ENCODE measurements at places on chromosomes 1 and 21.

- DNase-seq: no peak
Measured at GRCh38 chr1:15261155-15262002, 14.4 kb downstream of the FHAD1 start.

- DNase-seq: no peak
Measured at GRCh38 chr1:37866491-37866890, 7.1 kb upstream of the MTF1 start.

DNA sequence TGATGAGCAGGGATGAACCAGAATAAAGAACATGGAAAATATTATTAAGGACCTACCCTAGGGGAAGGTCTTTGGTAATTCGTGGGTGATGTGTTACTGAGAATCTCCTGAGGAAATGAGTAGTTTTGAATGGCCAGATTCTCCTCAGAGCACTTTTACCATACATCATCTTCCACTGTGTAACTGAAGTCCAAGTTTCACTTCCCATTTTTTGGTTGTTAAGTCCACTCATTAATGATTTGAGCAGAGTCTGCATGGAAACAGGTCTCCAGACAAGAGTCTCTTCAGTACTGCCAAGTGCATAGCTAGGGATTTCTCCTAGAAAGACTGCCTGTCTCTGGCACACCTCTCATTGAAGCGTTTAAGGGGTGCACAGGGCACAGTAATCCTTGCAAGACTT, 48.7 kb upstream of the PCP4 start:
- no peak for DNase-seq

DNA sequence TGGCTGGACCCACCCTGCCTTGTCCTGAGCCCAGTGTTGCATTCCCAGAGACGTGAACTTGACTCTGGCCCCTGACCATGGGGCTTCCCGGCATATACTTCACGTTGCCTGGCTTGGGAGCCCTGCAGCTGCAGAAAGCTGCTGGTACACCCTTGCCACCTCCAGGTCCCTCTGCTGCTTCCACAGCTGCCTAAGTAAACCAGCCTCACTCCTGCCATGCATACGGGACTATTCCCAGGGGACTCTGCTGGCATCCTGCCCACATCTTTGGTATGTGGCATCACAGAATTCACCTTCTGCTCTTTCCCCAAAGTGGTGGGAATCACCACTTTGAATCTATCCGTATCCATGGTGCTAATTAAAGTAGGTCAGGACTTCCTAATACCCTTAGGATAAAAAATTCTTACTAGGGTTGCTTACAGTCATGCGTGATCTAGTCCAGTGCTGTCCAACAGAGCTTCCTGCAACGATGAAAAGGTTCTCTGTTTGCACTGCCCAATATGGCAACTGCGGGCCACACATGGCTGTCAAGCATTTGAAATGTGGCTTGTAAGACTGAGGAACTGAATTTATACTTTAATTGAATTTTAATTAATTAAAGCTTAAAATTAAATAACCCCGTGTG, 203.0 kb downstream of the GRIK3 start:
- DNase-seq: no peak

GRCh38 chr1:4932311-4933030, 278.1 kb downstream of the AJAP1 start:
- no peak for DNase-seq

DNA sequence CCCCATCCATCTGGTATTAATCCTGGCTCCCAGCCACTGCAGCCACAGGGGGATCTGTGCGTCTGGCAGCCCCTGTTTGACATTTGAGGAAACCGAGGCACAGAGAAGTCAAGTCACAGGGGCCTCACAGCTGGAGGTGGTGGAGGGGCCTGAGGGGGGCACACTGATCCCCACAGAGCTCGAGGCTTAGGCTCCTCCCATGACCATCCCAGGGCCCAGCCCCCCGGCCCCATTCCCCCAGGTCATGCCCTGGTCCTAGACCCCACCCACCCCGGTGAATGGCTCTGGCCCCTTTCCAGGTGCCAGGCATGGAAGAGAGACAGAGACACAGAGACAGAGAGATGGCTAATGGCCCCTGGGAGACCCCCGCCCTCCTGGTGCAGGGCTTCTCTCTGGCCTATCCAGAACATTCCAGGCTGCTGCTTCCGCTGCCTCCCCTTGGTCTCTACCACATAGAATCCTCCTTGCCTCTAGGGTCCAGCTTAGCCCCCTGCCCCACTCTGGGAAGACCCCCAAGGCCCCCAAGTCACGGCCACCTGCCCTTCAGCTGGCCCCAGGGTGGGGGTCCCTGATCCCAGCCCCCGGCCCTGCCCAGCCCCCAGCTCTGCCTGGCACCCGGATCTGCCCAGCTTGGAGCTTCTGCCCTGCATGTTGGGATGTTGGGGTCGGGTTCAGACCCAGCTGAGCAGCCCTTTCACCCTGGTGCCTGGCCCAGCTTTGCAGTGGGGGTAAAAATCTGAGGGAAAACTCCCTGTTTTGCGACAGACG, 29.2 kb upstream of the LRRC3 start:
- no peak for DNase-seq

DNA sequence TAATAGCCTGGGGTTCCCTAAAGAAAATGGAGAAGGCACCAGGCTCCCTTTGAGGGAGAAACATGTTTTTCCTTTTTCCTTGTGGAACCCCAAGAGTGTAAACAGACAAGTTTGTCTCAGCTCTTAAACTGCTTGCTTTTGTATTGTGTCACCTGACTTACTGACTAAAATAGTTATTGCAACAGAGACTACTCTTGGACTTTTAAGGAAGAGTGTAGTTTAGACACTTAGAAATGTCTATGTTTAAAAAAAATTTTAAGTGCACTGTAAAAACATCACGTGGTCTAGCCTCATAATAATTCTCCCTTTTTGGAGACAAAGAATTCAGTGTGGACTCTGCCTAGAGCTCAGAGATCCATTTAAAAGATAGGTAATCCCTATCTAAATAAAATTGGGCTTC, 141.1 kb downstream of the TRIM33 start:
- no peak for DNase-seq

DNA sequence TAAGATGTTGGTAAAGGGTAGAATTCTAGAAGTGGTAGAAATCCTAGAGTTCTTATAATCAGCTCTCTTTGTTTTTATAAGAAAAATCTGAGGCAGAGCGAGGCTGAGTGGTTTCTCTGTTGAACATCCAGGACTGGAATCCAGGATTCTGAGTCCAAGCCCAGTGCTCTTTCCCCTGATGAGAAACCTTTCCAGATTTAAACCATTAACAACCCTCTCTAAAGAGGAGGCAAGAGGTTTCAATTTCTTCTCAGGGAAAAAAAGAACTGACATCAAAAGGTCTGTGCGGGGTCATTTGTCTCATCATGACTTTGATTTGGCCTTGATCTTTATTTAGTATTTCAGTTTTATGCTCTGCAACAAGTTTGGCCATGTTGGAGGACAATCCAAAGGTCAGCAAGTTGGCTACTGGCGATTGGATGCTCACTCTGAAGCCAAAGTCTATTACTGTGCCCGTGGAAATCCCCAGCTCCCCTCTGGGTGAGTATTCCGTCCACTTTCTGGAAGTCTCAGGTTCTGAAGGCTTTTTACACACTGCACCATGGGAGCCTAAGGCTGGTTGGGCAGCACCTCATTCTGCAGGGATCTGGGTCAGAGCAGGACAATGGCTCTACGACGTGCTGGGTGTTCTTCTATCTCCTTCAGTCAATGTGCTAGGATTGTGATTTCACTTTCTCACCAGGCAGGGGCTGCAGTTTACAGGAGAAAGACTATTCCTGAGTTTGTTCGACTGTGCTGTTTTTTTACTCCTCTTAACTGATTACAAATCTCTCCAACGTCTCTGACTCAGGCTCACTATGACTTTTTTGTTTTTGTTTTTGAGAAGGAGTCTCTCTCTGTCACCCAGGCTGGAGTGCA, 18.9 kb upstream of the CCT8 start:
- no peak for DNase-seq

DNA sequence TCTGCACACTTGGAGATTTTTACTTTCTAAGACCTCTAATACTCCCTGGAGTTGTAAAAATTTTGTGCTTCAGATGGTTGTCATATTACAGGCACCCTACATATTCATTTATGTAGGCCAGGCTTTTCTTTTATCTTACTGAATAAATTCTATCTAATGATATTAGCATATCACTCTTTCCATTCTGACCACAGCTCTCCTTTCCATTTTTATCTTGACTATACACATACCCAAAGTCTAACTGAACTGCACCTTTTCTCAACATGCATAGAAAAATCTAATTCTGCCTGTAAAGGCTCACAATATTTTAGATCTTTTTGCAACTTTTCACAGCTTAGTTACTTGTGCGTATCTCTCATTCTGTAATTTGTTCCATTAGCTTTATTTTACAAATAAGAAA, 52.7 kb upstream of the TSHB start:
- DNase-seq: no peak

DNA sequence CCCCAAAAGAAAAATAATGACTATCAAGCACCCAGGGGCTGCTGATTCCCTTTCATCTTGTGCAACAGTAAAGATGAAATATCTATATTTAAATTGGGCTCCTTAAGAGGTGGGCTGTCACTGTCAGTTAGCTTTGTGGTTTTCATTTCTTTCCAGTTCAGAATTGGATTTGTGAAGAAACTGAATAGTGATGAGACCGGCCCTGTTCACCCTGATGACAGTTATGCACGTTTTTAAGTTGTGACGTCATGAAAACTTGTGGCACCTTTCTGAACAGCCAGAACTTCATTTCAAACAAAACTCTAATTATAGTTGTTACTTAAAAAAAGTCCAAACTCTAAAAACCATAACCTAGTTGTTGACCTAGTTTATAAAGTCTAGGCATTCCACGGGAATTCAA, 125.9 kb downstream of the RUNX1 start:
- DNase-seq: no peak

DNA sequence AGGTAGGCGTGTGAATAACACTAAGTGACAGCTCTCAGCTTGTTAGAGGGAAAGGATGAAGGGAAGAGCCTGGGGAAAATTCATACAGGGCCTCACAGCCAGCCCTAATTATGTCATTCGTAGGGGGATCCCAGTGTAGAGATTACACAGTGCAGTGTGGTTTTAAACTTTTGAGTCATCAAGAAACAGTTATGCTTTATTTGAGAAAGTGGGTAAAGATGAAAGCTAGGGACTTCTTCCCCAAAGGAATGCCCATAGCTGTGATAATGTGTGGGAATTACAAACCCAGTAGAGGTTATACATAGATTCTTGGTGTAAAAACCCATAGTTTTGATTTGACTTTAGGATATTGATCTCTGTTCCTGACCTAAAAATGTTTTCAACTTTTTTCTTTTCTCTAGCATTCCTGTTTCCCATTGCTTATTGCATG, 1.9 kb downstream of the TTF2 start:
- DNase-seq: no peak

DNA sequence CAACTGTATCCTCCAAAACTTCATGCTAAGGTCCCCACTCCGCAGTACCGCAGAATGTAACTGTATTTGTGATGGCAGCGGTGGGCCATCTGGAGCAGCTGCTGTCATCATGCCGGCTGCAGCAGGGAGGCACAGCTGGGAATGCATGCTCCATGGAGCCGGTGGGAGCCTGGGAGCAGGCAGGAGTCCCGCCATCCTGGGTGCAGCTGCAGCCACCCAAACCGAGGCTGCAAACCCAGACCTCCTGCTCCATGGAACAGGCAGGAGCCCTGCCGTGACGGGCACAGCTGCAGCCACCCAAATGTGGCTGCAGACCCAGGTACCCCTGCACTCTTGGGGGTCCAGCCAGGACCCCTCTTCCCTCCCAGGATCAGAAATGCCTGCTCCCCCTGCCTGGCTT, 80.3 kb downstream of the SCMH1 start:
- no peak for DNase-seq

DNA sequence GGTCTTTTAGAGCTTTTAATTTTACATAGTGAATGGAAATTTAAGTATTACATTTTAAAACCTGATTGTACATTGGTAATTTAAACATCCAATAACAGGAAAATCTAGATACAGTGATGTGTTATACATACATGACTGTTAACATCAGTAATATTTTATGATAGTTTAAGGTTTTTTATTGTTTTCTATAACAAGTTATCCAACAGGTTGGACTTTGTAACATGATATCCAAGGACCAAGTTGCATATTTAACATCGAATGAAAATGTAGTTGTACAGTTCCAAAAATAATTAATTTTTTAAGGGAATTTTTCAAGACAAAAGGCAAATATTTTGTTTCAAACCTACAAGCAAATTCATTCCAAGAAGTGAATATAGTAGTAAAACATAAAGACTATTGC, 14.3 kb downstream of the GLRX2 start:
- no peak for DNase-seq

- no peak for DNase-seq
Measured at GRCh38 chr1:184574588-184574987, 180.1 kb downstream of the EDEM3 start.

DNA sequence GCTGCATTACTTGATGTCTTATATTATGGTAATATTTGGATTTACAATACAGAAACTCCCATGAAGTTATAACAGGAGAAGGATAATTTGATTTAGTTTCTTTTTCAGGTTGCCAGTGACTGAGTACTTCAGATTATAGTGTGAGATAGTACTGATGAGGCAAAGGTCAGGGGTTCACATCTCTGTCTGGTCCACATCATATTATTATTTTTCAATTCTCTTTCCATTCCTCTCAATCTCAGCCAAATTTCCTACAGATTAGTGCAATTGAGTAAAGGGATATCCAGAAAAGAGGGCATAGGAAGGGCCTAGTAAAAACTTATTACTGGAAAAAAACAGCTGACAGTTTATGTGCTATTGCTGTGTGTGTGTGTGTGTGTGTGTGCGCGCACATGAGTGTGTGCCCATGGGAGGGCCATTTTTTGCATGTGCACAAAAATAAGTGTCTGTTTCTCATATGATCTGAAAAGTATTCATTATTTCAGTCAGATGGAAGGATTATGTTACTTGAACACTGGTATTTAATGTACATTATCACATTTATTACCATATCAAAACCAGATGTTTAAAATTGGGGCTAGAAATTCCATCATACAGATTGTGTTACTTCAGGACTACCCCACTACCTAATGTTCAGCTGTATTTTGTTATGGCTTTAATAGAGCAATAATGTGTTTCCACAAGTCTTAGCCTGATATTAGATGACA, 78.3 kb upstream of the KCNK2 start:
- DNase-seq: no peak

GRCh38 chr21:34017039-34017961, 56.1 kb upstream of the MRPS6 start:
- no peak for DNase-seq

- DNase-seq: no peak
Measured at GRCh38 chr1:21110163-21110562, 66.5 kb downstream of the EIF4G3 start.

DNA sequence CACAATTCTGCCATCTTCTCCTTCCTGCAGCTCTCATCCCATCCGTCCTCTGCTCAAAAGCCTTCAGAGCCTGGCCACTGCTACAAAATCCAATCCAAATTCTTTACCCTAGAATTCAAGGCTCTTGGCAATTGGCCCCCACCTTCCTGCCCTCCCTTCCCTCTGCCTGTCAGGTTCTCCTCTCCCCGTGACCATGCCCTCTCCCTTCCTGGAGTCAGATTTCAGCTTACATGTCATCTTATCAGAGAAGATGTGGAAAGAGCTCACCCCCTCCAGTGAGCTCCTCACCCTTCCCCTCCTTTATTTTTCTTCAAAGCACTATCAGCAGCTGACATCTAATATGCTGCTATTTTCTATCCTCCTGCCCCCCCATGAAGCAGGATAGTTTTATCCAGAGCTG, 86.9 kb downstream of the GRIK3 start:
- DNase-seq: no peak

GRCh38 chr1:222357252-222357651, 190.7 kb downstream of the HHIPL2 start:
- no peak for DNase-seq

All from epithelial cell of prostate (primary cell).